Muscle of leg (tissue), 16 donors: ENCODE measurements at places on chromosomes 13 and 19. TPM values are rescaled to one million over a fixed set of nuclear protein-coding genes. Genes with fewer than 3 reads are reported as not detected.

C19orf73 gene
- 0.96 TPM for polyA plus RNA-seq

PTGIR gene
- 4.1 TPM for polyA plus RNA-seq

RFPL4AL1 gene
- 0.63 TPM for polyA plus RNA-seq

DCLK1 gene
- 93.7 TPM for polyA plus RNA-seq

PMIS2 gene
- not detected for polyA plus RNA-seq

MTUS2 gene
- polyA plus RNA-seq, result 23.7 TPM

CERS1 gene
- 35.0 TPM for polyA plus RNA-seq

RUBCNL gene
- 1.9 TPM for polyA plus RNA-seq
